ENCODE measurements at places on chromosomes 3 and 15. TPM values are rescaled to one million over a fixed set of nuclear protein-coding genes. Genes with fewer than 3 reads are reported as not detected.

Gene GOLGA8Q
- total RNA-seq, result 0.93 TPM

Gene C3orf22
- not detected for total RNA-seq

Gene PAQR5
- 16.4 TPM for total RNA-seq

Gene CLRN1
- not detected for total RNA-seq

GRCh38 chr3:147423537-147423797, 14.3 kb downstream of the ZIC1 start:
- DNase-seq, result no peak

DNA sequence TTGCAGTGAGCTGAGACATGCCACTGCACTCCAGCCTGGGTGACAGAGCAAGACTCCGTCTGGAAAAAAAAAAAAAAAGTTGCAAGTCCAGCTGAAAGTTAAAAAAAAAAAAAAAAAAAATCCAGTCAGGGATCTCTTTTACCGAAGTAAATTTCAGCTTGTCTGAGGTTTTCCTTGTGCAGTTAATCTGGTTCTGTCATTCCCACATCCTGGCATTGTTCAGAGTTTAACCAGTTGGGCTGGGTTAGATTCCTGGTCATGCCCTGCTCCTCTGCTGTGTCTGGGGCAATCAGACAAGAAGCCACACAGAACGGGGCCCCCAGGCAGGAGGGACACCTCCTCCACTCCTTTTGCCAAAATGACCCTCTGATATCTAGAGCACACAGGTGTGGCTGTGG, 84.1 kb upstream of the KLHL25 start:
- DNase-seq, result no peak

GRCh38 chr3:4139462-4140140, 163.6 kb upstream of the SETMAR start:
- no peak for DNase-seq

DNA sequence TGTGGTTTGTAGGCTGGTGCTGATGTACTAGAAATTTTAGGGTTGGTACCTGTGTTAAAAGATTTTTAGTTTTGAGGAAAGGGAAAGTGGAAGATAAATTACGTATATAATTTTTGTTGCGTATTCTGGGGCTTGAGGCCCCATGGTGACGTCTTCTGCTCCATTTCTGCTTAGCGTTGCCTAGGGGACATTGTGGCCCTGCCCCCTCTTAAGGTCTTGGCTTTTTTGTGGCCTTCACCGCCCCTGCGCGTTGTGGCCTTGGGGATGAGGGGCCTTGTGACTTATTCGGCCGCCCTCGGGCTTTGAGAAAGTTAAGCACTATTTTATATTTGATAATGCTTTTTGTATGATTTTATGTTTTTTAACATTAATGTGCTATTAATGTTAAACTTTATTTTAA, 182.0 kb downstream of the KLF13 start:
- no peak for DNase-seq

GRCh38 chr3:64039332-64039731, 16.0 kb upstream of the PSMD6 start:
- DNase-seq, result no peak

DNA sequence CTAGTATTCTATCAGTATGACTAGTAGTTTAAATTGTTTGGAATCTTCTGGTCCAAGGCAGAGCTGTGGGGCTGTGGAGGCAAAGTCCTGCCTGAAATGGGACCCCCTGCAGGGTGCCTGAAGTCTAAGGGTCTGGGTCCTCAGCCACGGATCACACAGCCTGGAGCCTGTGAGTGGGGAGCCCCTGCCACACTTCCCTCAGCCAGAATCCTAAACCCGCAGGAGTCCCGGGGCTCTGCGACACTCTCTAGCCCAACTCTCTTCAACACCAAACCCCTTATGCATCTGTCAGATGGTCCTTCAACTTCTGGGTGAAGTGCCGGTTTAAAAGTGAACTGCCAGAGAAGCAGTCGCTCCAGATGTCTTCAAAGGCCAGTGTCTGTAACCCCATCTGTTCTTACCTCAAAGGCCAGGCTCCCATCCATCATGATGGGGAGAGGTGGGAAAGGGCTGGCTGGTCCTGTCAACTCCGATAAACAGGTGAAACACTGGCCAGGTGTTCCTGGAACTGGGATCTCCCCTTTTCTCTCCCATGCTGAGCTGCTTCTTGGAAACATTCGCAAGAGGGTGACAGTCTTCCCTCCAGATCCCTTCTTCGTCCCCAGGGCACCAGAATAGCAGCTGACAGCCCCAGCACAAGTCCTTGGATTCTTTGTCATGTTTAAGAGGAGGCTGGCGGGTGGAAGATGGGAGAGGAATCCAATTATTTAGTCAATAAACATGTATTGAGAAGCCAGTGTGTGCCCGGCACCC, 45.6 kb downstream of the CPN2 start:
- no peak for DNase-seq

DNA sequence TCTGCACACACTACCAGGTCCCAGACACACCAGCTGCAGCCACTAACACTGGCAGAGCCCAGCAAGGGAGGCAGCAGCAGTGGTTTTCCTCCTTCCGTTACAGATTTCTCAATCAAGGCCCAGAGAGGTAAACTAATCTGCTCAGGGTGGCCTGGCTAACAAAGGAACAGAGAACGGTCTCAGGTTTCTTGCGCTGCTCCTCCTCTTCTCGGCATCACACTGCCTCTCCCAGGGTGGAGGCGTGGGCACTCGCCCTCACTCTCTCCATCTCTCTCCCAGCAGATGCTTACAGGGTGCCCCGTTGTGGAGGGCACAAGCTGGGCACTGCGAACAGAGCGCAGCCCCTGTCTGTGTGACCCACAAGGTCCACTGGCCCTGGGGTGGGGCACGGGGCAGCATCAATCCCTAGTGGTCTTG, 228.7 kb downstream of the VPS13C start:
- no peak for DNase-seq

DNA sequence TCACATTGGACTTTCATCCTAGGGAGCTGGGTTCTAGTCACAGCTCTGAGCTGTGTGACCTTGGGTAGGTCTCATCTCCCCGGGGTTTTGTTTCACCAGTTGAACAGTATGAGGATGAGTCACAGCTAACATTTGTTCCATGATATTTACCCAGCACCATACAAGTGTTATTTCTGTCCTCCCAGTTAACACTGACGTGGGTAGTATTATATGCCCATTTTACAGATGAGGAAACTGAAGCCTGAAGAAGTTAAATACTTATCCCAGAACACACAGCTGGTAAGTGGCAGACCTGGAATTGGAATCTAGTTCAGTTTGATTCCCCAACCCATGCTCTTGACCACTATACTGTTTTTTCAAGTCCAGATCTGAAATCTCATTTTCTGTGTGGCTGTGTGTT, 908 bp upstream of the RARB start:
- DNase-seq, result no peak

DNA sequence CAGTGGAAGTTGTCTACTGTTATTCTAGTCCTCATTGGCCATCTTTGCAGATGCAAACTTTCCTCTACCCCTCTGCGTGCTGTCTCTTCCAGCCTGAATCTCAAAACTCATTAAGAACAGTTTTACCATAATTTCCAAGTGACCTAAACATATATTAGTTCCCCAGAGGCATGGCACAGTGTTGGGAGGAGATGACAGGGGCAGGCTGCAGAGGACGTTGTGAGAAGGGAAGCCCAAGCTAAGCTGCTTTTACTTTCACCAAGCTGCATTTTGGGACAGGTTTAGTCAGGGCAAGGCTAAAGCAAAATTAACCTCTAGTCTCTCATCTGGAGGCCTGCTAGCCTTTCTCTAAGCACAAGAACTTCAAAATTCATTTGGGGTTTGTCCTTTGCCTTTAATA, 318.6 kb upstream of the SATB1 start:
- no peak for DNase-seq

DNA sequence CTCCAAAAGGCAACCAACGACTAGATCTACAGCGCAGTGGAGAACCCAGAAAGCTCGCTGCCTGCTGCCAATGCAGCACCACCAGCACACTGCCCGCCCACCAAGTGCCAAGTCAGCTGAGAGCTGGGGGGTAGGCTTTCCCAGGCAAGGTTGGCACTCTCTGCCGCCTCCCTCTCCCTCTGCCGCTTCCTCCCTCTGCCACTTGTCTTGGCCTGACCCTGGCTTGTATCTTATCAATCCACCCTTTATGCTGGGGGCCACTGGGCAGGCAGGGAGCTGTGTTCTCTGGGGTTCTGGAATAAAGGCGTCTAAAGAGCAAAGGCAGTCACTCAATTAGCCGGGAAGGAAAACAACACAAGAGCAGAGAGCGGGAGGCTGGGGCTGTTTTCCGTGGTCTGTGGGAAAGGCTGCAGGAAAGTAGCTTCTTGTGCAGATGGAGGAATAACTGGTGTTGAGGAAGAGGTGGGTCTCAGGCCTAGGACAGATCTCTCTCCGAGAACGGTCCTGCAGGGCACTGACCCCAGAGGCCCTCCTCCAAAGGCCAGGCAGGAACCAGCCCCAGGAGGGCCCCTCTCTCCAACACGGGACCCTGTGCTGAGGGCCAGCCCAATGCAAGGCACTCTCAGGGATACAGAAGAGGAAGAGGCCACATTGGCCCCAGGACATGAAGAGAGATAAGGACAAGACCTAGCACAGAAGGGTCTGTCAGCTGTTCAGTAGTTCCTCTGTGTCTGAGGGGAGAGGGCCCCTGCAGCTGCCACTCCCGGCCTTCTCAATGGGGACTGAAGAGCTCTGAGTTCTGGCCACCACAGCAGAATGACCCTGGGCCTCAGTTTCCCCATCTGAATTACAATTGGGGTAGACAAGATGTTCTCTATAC, 30.8 kb downstream of the ACSBG1 start:
- DNase-seq, result peak; percentile 78
